ENCODE measurements at places on chromosomes 4 and X.

DNA sequence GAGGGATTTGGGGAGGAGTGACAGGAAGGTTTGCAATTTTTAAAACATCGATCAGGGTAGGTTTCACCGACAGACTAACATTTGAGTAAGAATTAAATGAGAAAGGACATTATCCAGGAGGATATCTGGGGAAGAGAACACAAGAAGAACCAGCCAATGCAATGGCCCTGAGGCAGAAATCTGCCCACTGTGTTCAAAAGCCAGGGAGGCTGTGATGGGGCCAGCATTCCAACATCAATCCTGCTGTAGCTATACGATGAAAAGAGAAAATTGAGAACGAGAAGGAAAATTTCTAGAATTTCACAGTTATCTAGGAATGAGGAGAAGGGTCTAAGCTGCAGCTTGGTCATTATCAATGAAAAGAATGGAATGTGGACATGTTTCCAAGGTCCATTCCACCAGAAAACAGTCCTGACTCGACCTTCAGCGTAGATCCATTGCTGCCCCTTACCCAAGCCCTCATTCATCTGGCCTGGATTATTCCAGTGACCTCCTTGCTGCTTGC, 84.4 kb downstream of the APBB2 start:
- no peak for DNase-seq

DNA sequence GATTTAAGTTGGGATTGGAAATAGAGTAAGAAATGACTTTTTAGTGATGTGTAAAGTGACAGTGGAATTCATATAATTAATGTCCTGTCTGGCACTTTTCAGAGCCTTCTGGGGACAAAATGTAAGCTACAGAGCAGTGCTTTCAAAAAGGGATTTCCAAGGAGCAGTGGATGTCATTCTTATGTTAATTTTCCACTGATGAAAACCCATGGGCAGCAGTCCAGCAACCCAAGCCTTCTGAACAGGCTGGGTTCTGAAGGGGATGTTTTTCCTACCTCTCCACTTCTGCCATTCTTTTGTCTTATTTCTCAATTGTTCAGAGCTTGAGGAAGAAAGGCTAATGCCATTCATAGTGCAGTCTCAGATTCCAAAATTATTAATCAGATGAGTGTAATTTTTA, 717.6 kb upstream of the HS3ST1 start:
- DNase-seq, result no peak

- DNase-seq, result no peak
Observed at GRCh38 chrX:72408885-72409284, 103.2 kb upstream of the CITED1 start.

DNA sequence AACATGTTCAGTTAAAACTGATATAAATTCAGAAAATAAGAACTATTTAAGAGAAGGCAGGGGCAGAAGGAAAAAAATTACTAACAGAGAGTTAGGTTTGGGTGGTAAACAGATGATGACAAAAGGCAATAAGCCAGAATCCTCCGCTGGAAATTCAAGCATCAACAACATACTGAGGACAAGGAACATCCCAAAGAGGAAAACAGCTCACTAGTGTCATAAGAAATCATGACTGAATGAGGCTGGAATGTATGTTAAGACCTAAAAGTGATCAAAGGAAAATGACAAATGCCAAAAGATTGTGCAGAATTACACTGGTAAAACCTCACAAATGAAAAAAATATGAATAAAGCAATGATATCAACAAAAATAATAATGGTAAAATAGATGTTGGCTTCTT, 88.4 kb downstream of the WDFY3 start:
- no peak for DNase-seq

DNA sequence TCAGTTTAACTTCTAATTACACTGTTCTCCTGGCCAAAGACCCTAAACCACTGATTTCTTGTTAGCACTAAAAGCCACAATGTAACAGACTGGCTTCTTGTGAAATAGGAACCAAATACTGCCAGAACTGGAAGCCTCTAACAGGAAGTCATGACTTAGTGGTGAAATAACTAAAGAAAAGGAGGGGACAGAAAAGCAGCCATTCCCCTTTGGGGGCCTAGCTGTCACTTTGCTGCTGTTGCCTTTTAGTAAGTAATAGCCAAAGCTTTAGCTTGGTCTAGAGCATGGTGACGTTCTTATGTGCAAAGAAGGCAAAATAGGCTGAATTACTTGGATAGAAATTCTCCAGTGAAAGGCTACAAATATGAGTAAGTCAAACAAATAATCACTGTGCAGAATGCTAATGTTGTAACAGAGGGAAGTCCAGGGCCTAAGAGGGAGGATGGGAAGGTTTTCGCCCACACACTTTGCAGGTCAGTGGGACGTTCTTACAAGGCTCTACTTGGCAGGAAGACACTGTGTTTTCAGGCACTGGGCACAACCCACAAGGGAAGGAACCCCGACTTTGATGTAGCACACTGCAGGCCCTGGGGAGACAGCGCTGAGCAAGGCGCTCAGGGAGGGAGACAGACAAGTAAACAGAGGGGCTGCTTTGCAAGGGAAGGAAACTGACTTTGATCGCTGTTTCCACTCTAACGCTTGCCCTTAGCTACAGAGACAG, 16.7 kb downstream of the GAB3 start:
- no peak for DNase-seq

DNA sequence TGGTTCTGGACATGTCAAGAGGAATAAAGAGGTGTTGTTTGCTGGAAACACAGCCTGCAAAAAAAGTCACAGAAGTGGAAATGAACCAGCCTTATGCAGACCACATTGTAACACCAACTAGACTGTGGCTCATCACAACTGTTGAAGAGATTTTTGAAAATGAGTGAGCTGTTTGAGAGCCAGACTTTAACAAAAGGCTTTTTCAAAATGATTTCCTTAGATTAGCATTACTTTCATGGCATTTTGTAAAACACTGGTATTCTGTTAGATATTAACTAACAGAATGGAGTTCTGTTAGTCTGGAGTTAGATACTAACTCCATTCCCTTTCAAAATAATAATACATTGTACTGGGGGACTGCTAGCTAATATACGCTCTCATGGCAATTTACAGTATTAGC, 60.6 kb upstream of the GABRA2 start:
- no peak for DNase-seq

- no peak for DNase-seq
Observed at GRCh38 chrX:24920769-24921168, 95.0 kb downstream of the ARX start.

GRCh38 chrX:1871887-1872286, 257.0 kb downstream of the ASMT start:
- no peak for DNase-seq

DNA sequence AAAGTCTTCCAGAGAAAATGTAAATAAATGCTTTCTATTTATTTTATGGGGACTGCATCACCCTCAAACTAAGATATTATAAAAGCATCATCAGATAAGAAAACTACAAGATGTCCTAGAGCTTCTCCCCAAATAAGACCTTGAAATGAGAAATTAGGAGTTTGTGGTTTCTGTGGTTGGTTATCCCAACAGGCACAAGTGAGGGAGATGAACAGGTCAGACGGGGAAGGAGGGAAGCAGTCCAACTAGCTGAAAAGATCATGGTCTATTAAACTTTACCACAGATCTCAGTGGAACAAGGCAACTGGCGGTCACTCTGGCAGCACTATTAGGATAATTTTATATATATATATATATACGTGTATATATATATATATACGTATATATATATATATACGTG, 319.3 kb upstream of the GRID2 start:
- DNase-seq, result no peak

GRCh38 chrX:30151964-30152363, 63.4 kb upstream of the MAGEB2 start:
- no peak for DNase-seq

DNA sequence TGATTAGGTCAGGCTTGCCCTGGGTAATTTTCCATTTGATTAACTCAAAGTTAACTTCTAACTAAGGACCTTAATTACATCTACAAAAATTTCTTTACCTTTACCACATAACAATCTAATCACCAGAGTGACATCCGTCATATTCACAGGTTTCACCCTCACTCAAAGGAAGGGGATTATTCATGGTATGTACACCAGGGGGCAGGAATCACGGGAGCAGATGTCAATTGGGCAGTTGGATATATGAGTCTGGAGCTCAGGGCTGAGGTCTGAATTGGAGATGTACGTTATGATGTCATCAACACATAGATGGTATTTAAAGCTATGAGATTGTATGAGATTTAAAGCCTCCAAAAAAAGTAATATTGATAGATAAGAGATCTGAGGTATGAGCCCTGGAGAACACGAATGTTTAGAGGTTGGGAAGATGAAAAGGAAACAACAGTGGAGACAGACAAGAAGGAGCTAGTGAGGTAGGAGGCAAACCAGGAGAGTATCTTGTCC, 52.9 kb downstream of the PGRMC1 start:
- DNase-seq, result no peak

GRCh38 chrX:141467442-141467841, 117.1 kb downstream of the SPANXA1 start:
- no peak for DNase-seq

GRCh38 chr4:87399148-87399547, 8.2 kb upstream of the HSD17B11 start:
- no peak for DNase-seq

- DNase-seq, result no peak
Observed at GRCh38 chrX:87409113-87409841, 108.3 kb upstream of the KLHL4 start.

DNA sequence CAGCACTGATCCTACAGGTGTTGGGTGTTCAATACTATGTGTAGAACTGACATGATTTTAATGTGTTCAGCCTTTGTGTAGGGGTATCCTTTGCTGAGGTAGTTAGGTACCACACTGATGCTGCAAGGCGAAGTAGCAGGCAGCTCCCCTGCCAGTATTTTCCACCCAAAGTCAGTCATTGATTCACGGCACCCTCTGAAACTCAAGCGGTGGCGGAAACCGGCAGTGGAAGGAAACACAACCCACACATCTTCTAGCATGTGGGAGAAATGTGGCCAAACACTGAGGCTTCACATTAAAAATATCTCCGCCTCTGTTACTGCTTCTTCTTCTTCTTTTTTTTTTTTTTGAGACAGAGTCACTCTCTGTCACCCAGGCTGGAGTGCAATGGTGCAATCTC, 126.3 kb downstream of the AASDH start:
- DNase-seq, result no peak

DNA sequence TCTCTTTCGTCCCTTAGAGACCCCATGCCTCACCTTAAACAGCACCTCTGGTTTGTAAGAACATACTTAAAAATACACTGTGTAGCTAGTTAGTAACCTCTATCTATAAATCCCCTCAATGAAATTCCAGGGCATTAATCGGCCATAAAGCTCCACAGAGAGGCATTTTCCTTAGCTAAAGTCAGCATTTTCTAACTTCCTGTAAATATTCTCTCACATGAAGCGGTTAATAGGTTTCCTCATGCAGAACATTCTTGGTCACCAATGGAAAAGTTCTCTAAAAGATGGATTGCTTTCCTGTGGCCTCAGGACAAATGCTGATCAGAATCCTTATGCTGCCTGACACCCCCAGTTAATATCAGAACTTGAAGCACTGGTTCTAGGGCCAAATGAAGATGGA, 248.6 kb upstream of the BOD1L1 start:
- DNase-seq, result no peak
